ENCODE measurements at places on chromosomes 4 and X. TPM values are rescaled to one million over a fixed set of nuclear protein-coding genes. Genes with fewer than 3 reads are reported as not detected.

GRCh38 chr4:32569861-32570260 lies 1849.7 kb downstream of the PCDH7 start:
- DNase-seq: no peak

GRCh38 chr4:82201303-82201702 lies 172.5 kb downstream of the HNRNPD start:
- DNase-seq: no peak

GRCh38 chr4:40170588-40170987 lies 26.2 kb upstream of the RHOH start:
- DNase-seq: no peak

GRCh38 chrX:112641449-112641848 lies 38.3 kb downstream of the LHFPL1 start:
- no peak for DNase-seq

- DNase-seq: no peak
Measured at GRCh38 chrX:40780082-40780481, 44.7 kb upstream of the MED14 start.

DNA sequence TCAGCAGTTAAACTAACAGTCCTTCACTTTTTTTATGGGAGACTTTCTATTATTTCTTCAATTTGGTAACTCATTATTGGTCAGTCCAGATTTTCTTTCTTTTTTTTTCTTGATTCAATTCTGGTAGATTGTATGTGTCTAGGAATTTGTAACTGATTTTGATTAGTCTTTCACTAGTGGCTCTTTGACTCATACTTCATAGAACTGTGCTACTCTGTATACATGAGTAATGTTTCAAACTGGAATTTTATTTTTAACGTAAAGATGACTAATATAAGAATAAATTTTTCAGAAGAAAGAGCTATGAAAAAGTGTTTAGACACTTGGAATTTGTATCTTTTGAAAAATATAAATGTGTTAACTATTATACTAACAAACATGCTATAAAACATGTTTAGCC lies 813.0 kb downstream of the TRAM1L1 start:
- DNase-seq: no peak

- DNase-seq: no peak
Measured at GRCh38 chr4:56668267-56668666, 12.8 kb downstream of the HOPX start.

DNA sequence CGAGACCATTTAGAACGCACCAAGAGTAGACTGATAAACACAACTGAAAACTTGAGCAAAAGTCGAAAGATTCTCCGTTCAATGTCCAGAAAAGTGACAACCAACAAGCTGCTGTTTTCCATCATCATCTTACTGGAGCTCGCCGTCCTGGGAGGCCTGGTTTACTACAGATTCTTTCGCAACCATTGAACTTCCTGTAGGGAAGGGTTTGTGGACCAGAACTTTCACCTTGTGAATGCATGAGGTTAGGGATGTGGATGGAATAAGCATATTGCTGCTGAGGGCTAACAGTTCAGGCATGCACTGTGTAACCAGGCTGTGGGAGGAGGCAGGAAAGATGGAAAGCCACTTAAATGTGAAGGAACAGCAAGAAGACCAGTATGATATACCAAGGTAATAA lies 20.9 kb upstream of the ING2 start:
- no peak for DNase-seq

- DNase-seq: peak; percentile 50
Measured at GRCh38 chr4:102825261-102826091, 1.9 kb downstream of the UBE2D3 start.

DNA sequence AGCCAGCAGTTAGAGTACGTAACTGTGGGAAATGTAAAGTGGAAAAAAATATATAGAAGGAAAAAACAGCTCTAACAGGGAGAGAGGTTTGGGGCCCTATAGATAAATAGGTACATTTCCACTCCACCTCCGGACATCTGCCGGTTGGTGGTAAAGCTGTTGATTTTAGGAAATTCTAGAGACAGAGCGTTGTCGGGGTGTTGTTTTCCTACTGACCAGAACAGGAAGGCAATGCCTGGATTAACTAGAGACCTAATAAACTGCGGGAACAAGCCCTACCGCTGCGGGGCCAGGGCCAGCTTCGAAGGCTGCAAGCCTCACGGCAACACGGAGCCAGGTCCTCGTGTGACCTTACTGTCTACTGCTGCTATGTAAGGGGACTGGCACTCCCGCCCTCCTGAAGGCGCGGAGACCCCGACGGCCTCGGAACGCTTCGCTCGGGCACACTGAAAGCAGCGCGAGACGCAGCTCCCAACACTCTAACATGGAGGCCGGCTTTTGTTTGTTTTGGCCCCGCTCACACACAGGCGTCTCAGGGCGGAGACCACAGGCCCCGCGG lies 702 bp upstream of the CDKN2AIP start:
- no peak for DNase-seq

DNA sequence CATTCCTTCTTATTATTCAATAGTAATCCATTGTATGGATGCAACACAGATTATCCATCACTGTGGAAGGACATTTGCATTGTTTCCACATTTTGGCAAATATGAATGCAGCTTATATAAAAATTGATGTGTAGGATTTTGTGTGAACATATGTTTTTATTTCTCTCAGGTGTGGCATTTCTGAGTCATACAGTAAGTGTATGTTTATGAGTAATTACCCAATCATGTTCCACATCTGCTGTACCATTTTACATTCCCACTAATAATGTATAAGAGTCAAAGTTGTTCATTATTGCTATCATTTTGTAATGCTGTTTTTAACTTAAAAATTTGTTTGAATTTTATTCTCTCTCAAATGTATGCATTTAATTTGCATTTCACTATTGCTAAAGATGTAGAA lies 25.5 kb downstream of the MAGEA4 start:
- DNase-seq: no peak

DNA sequence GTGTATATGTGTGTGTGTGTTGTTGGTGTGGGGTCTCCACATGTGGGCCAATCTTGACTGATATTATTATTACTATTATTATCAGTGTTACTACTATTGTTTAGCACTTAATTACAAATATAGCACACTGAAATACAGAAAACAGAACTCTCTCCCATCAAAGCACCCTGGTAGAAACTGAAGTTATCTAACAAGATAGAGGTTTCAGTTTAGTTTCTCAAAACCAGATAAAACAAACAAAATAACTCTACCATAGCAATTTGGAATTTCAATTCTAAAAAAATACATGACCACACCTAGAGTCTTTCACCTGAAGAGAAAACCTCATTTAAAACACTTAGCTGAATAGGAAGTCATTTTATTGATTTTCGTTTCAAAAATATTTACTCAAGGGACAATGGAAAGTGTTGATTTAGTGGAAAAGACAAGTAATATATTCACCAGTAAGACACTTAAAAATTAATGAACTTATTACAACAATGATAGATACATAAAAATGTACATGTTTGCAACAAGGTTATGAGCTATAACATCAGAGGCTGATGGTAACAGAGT lies 252.3 kb downstream of the PDHA2 start:
- no peak for DNase-seq

DNA sequence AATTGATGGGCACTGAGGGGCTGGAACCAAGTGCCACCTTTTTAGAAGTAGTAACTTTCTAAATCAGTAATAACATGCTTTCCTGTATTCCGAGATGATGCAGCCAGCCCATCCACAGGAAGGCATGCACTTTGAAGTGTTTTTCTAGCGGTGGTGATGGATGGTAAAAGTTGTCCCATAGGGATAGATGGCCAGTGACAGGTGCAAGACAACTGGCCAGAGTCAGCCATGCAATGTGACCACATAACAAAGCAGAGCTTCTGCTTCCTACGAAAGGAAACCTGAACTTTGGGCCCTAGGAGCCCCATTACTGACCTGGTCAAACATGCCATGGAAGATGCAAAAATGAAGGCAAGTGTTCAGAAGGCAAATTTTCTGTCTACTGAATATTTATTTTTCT lies 72.3 kb downstream of the NR3C2 start:
- DNase-seq: no peak

- DNase-seq: no peak
Measured at GRCh38 chr4:24476282-24476681, 108.1 kb downstream of the DHX15 start.

- DNase-seq: no peak
Measured at GRCh38 chr4:146245246-146245645, 30.9 kb downstream of the REELD1 start.

GRCh38 chrX:13091111-13091765 lies 46.8 kb upstream of the FAM9C start:
- DNase-seq: no peak

GRCh38 chr4:4734425-4734824 lies 125.0 kb upstream of the MSX1 start:
- DNase-seq: no peak

GRCh38 chrX:85859426-85859825 lies 187.9 kb downstream of the CHM start:
- no peak for DNase-seq

- DNase-seq: no peak
Measured at GRCh38 chr4:15444276-15444675, 16.4 kb downstream of the C1QTNF7 start.

GRCh38 chrX:123184219-123184865 lies at the start of gene GRIA3:
Gene GRIA3, plus strand, starts transcription at chrX:123184278. Its CDS starts 258 bp downstream, at chrX:123184536.
- DNase-seq: no peak

- no peak for DNase-seq
Measured at GRCh38 chrX:15601932-15602331, 1.2 kb upstream of the ACE2 start.

GRCh38 chr4:7160951-7161440 lies 31.3 kb upstream of the SORCS2 start:
- no peak for DNase-seq

DNA sequence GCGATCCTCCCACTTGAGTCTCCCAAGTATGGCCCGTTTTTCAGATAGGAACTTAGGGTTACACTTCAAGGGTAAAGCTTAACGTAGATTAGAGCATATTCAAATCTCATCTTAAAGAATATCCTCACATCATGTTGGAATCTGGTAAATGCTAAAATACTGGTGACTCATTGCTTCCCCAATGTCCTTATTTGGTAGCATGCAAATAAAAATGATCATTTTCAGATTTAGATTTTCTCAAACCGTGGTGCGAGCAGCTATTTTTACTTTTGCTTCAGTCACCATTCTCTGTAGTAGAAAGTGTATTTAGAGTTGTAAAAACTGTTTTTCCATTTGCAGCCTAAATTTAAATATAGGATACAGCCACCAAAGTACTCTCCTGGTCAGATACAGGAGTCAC lies 101.5 kb upstream of the MAML3 start:
- no peak for DNase-seq

GRCh38 chrX:117839544-117839943 lies 277.1 kb downstream of the KLHL13 start:
- no peak for DNase-seq

GRCh38 chr4:124712372-124713184 lies at the start of gene ANKRD50:
Gene ANKRD50, minus strand, starts transcription at chr4:124712732. Its CDS starts 2,221 bp downstream, at chr4:124710511.
- peak; percentile 75 for DNase-seq

GRCh38 chr4:81754169-81754568 lies 282.5 kb upstream of the RASGEF1B start:
- no peak for DNase-seq

GRCh38 chr4:76016393-76016792 lies 6.9 kb downstream of the CXCL10 start:
- no peak for DNase-seq

EGFL6 gene
- 19.5 TPM for polyA plus RNA-seq

MYOZ2 gene
- polyA plus RNA-seq: 0.57 TPM

WNK3 gene
- 4.7 TPM for polyA plus RNA-seq

PIR gene
- polyA plus RNA-seq: 3.9 TPM

CXCL3 gene
- 0.24 TPM for polyA plus RNA-seq

SPACA5 gene
- not detected for polyA plus RNA-seq

GBA3 gene
- polyA plus RNA-seq: 13.0 TPM

SCD5 gene
- 46.9 TPM for polyA plus RNA-seq

MPC1L gene
- not detected for polyA plus RNA-seq

UGT2B10 gene
- not detected for polyA plus RNA-seq

ALG13 gene
- 43.2 TPM for polyA plus RNA-seq

UGT8 gene
- polyA plus RNA-seq: 45.2 TPM

PARM1 gene
- 67.3 TPM for polyA plus RNA-seq

OTUD5 gene
- 66.1 TPM for polyA plus RNA-seq

NDST4 gene
- 0.62 TPM for polyA plus RNA-seq

All from renal cortex interstitium (tissue), 15 donors.